ENCODE measurements at places on chromosomes 3 and 15.
A peak's percentile ranks its signal among the peaks of the same experiment; 100 is the strongest.

- DNase-seq: peak; percentile 3
Measured at GRCh38 chr3:111103807-111104206, 32.2 kb downstream of the NECTIN3 start.

DNA sequence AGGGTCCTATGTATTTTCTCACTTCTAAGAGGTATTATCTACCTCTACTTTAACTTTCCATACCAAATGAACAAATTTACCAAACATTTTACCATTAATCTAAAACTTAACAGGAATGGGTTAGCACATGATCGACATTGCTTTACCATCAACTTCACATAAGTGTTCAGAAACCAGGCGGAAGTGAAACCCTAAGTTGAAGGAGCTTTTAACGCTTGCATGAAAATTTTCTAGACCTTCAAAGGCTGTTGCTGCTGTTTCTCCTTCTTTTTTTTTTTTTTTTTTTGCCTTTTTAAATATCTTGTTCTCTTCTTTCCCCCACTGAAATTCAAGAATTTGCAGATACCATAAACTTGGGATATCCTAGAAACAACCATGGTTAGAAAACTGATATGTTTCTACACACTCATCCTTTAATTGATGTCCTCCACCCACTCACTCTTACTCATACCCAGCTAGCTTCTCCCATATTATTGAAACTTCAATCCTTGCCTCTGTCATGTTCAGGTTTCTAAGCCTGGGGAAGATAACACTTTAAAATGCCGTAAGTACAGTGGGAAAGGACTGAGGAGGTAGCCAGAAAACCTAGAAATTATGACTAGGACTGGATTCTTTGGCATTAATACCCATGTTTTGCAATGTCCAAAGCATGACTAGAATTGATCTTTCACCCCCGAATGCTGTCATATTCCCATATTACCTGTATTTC is 24.7 kb downstream of the MYO5A start:
- DNase-seq: no peak

DNA sequence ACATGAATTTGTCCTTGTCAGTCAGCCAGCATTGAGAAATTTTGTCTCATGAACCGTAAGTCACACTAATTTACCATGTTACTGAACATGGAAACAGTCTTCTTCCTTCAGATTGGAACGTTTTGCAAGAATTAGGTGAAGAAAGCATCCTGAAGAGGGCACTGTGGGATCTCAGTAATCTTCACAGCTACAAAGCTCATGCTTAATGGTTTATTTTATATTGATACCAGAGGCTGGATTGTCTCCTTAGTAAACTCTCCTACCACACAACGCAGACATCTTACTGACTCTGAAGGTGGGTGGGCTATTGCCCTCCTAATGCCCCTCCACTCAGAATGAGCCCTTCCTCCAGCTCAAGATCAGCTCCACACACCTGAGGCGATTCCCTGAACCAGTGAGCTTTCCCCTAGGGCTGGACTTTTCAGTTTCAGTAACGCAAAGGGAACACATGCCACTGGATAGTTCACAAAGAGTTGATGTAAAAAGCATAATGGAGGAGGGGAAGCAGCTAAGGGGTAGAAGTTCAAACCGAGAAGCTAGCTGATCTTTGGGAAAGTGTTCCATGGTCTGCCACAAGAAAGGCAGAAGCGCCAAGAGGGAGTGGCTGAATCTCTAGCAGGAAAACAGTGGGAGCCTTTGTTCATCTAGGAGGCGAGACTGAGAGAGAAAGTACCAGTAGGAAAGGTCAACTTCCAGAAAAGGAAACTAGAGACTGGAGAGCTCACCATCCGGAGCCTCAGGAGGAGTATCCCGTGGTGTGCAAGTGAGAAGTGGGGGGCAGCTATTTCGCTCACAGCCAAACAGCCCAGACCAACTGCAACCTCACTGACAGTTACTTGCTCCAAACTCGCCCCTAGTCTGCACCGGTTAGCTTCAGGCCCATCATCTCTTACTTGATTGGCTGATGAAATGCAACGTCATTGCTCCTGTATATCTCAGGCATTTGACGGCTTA is at the start of gene SLC9C1:
Gene SLC9C1 (minus strand): TSS at position 849 of the 954 bp plus-strand sequence. CDS start 7,425 bp downstream, outside the sequence.
- DNase-seq: peak; percentile 77

DNA sequence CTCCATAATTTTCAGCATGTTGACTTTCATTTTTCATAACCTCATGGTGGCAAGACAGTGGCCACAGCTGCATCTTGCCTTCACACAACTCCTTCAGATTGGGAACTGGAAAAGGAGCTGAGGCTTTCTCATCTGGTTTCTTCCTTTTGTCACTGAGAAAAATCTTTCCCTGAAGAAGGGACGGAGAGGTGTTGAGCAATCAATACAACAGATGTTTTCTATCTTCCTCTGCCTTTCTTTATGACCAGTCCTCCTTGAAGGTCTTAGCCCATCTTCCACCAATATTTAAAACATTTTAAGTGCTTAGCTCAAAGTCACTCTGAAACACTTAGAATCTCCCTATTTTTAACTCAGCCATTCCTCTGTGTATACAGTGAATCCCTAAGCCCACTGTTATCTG is 11.9 kb downstream of the ZNF660 start:
- DNase-seq: no peak

DNA sequence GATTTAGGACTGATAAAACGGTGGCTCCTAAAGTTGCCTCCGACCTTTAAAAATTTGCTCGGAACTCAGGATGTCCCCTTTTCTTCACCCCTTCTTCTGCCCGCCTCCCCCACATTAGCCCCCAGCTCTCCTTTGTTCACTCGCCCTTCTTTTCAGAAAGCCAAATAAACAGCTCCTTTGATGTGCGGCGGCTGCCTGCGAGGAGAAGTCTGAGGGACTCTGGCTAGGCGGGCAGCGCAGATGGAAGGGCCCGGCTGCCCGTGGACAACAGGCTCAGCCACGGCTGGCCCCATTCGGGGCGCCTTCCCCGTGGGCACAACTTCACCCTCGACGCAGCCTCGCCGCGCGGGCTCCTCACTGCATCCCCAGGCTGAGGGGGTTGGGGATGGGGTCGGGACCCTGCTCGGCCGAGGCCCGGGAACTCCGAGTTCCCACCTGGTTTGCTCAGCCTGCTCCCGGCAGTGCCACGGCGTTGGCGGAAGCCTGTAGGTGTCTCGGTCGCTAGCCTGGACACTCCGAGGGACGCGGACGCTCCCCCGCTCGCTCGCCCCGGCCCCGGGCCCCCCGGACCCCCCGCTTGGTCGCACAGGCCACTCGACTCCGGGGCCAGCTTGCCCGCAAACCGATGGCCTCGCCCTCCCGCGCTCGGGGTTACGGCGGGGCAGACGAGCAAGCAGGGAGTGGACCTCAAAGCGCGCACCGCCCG is 897 bp upstream of the TLE3 start:
- DNase-seq: peak; percentile 25

DNA sequence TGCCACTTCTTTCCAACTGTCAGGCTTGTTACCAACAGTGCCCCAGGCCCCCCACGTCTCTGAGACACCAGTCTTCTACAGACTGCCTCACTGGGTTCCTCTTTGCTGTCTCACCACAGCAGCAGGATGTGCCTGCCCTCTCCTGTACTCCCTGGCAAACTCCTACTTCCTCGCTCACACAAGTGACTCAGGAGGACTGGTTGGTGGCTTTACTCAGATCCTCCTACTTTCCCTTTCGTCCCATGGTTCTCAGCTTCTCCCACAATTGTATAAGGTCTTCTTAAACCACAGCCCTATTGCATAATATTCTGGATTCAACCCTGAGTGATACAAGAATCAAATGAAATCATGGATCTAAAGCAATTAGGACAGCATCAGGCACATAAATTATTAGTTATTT is 246.6 kb upstream of the PROK2 start:
- DNase-seq: peak; percentile 73

DNA sequence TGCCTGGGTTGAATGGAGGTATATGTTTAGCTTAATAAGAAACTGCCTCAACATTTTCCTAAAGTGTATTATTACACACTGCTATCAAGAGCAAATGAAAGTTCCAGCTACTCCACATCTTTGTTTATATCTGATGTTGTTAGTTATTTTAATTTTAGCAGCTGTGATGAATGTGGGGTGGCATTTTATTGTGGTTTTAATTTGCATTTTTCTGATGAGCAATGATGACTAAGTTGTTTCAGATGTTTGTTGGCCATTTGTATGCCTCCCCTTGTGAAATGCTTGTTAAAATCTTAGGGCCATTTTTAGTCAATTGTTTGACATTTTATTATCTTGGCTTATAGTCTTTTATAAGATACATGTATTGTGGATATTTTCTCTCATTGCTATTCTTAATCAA is 260.4 kb upstream of the SLCO3A1 start:
- peak; percentile 35 for DNase-seq

GRCh38 chr3:24062916-24063315 is 117.8 kb downstream of the NR1D2 start:
- no peak for DNase-seq

GRCh38 chr3:60746695-60747416 is 504.4 kb downstream of the FHIT start:
- peak; percentile 52 for DNase-seq

- DNase-seq: peak; percentile 58
Measured at GRCh38 chr3:60573494-60573893, 677.8 kb downstream of the FHIT start.

DNA sequence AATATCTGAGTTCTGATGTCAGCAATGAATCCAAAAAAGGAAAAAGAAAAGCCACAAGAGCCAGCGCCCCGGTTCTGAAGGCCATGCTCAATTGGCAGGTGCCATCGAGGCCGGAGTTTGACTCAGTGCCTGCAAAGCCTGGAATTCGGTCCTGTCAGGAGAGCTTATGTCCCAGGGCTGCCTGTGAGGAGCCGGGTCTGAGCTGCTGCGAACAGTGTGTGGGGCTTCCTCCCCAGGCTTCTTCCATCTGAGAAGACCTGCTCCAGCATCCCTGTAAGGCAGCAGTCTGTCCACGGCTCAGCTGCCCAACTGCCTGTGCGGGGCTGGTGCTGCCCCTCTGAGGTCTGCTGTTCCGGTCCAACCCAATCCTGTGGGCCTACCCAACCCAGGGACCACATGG is 46.1 kb downstream of the ROPN1B start:
- no peak for DNase-seq

DNA sequence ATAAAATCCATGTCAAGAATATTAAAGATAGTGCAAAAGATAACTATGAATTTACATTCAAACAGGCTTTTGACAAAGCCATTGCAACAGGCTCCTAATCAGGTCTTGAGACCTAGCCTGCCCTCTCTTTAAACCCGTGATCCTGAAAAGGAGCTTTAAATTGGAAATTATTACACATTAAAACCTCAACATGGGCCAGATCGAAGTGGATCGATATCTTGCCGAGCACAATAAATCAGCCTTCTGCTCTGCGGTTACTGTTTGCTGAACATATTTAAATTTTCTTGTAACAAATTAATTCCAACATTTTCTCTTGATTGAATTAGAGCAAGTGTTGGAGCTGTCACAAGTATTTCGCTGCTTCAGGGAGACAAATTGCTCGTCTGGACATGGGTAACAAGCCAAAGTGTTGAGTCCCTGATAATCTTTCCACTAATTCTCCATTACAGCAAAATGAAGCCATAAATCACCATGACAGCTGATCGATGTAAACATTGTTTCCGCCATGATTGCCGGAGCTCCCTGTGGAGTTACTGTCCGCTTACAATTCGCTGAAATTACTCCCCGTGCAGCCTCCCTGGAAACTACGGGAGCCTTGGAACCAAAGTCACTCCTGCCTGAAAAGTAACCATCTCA is 47.6 kb downstream of the SHOX2 start:
- DNase-seq: no peak

DNA sequence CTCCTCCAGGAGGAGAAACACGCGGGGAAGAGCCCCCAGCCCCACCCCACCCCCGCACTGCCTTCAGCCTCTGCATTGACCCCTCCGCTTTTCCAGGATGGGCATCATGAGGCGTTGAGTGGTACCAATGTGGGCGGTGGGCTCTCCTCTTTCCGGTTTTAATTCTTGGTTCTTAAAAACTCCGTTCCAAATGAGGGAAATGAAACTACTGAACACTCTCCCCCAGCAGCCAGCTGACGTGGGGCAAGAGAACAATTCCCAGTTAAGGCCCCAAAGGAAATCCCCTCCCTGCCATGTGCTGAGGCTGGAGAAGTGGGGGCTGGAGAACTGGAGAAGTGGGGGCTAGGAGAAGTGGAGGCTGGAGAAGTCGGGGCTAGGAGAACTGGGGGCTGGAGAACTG is 5.3 kb upstream of the NRROS start:
- DNase-seq: no peak

DNA sequence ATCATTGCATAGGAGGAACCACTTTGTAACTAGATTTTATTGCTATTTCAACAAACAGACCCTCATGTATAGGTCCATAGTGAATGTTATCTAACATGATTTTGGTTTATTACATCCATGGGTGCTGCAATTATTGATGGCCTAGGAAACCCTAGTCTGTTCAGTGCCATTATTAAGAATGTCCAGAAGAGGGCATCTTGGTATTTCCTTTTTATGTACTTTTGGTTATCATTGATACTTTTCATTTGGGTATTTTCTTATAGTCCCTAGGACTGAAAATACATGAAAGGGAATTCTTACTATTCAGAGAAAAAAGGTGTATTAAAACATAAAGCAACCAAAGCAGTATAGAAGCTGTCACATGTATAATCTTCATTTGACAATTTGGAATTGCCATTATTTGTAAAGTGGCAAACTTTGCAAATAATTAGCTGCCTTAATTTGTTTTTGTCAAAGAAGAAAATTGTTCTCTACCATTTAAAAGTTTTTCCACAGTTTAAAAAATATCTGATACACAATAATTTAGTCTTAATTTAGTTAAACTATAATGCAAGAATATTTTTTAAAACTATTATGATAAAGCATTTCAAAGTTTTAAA is 48.7 kb downstream of the CNOT10 start:
- DNase-seq: peak; percentile 55

GRCh38 chr3:40582401-40583027 is 57.8 kb downstream of the ZNF621 start:
- no peak for DNase-seq

- peak; percentile 59 for DNase-seq
Measured at GRCh38 chr3:172135820-172136219, 96.4 kb downstream of the FNDC3B start.

- no peak for DNase-seq
Measured at GRCh38 chr3:38616111-38616510, 33.4 kb downstream of the SCN5A start.

DNA sequence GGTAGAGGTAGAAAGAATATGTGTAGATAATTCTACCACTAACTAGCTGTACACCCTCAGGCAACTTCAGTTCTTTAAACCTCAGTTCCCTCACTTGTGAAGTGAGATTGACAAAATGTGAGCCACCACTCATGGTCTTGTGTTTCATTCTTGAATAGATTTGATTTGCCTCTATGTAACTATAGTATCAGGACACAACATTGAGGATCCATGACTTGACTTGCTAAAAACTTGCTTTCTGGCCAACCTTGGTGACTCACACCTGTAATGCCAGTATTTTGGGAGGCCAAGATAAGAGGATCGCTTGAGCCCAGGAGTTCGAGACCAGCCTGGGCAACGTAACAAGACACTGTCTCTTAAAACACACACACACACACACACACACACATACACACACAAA is 115.8 kb upstream of the FLNB start:
- peak; percentile 9 for DNase-seq

DNA sequence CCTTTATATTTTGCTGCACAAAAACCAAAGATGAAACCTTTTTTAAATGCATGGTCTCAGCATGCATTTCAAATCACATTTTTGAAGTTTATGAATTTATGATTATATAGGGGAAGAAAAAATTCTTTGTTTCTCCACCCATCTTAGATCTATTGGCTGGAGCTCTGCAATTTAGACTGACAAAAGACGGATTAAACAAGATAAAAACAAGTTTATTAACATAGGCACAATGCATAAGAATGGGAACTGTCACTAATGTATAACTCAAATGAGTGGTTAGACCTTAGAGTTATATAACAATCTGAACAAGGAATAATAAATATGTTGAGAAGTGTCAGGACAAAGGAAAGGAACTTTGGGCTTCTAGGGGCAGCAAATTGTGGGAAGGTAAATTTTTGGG is 132.5 kb downstream of the SERPINI1 start:
- DNase-seq: no peak
